ENCODE measurements at places on chromosomes 11 and 22.

DNA sequence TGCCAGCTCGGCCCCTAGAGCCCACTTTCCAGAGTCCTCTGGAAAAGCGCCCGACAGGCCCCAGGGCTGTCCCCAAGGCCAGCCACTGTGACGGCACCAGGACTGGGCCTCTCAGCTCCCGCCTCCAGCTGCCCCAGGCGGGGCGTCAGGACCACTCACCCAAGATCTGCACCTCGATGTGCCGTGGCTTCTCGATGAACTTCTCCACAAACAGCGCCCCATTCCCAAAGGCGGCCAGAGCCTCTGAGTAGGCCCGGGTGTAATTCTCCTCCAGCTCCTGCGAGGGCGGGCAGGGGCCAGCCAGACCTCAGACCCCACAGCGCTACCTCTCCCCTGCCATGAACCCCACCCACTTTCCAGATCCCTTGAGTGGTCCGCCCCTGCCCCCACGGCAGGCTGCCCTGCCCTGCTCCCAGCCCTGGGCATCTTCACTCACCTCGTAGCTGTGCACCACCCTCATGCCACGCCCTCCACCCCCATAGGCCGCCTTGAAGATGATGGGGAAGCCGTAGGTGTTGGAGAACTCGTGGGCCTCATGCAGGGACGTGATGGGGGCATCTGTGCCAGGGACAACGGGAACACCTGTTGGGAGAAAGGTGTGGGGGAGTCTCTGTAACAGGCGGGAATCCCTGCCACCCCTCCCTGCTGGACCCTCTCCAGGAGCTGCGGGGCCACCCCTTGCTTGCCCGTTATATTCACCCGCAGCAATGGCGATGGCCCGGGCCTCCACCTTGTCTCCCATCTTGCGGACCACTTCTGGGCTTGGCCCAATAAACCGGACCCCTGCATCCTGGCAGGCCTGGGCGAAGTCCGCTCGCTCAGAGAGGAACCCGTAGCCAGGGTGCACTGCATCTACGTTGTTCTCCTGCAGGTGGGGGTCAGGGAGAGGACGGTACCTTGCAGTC is 14.0 kb downstream of the LRFN4 start:
- DNase-seq: no peak

DNA sequence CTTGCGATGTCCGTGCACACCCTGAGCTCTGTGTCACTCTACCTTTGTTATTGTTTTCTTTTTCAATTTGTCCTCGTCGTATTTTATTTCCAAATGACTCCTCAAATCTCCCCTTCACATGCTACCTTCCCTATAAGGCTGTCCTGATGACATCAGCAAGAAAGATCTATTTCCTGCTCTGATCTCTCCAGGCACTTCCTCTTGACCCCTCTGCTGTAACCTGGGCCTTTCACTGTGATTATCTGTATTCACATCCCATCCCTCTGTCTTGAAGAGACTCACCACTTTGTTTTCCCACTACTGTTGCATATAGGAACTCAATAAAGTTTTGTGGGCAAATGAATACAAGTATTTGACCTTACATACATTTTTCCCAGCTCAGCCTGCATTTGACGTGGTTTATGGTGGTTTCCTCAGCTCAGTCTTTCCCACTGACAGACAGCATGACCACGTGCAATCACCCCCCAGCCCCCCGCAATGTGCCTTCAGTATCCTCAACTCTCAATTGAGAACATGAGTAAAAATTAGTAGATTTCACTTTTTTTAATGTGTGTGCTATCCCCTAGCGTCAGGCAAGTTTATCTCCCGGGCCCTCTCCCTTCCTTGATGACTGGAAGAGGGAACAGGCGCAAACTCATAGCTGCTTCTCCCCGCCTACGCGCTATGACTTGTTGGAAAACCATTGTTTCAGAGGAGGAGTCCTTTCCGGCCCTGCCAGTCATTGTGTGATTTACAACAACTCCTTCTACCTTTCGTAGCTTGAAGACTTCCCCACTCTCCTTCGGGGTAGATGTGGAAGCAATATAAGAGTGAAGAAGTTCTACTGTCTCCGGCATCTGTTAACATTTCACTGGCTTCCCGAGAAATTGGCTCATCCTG is 498.5 kb downstream of the NTM start:
- DNase-seq: no peak

DNA sequence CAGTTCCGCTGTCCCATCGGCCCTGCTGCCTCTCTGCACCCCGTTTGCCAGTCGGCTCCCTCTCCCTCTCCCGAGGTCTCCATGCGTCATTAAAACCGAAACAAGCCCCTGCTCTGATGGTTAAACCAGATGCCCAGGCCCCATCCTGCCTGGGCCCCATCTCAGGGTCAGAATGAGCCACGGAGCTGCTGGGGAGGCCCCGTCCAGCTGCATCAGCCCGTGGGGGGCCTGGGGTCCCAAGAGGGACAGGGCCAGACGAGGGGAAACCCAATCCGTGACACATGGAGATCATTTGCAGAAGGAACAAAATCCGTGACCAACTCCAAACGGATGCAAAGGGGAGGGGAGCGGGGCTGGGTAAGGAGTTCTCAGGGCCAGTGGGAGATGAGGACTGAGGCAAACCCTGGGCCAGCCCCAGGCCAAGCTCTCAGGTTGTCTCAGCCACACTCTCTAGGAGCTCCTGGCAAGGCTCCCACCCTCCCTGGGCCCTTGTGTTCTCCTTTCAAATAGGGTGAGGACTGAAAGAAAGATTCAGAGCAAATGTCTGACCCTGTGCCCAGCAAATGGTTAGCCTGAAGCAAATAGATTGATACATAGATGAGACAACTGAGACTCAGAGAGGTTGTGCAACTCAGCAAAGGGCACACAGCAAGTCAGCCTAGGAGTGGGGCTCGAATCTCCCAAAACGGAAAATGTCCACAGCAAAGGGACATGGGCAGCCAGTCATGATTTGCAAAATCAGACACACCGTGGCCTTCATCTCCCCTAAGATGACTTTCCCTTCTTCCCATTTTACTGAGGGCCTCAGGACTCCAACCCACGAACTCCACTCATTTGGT is 162.1 kb downstream of the MN1 start:
- no peak for DNase-seq

GRCh38 chr11:959608-960007 is 33.9 kb downstream of the AP2A2 start:
- no peak for DNase-seq

DNA sequence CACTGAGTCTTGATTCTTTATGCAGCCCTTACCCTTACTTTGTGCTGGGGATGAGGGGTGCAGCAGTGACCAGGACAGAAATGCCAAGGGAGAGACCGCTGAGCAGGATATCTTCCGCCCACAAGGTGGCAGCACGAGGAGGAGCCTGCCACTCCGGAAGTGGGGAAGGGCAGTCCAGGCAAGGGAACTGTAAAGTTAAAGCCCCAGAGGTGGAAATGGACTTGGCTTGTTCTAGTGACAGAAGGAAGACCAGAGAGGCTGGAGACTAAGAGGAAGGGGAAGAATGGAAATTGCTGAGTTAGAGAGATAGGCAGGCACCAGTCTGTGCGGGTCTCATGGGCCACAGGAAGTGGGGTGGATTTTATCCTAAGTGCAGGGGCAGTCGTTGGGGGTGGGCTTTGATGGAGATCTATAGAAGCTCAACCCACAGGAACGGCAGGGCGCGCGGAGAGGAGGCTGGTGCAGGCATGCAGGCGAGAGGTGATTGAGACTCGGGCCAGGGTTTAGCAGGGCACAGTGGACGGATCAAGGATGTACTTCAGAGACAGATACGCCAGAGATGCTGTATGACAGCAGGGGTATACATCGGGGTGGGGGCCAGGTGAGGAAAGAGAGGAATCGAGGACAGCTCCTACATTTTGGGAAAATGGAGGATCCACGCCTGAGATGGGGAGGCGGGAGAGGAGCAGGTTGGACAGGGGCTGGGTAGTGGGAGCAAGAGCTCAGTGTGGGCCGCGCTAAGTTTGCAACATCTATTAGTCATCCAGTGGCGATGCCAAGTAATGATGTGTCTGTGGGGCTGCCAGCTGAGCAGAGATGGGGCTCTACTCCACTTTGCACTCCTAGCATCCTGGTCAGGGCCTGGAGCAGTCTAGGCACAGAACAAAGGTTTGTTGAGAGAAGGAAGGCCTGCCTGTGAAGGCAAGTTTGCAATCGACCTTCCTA is 3.3 kb upstream of the GRK2 start:
- DNase-seq: no peak

DNA sequence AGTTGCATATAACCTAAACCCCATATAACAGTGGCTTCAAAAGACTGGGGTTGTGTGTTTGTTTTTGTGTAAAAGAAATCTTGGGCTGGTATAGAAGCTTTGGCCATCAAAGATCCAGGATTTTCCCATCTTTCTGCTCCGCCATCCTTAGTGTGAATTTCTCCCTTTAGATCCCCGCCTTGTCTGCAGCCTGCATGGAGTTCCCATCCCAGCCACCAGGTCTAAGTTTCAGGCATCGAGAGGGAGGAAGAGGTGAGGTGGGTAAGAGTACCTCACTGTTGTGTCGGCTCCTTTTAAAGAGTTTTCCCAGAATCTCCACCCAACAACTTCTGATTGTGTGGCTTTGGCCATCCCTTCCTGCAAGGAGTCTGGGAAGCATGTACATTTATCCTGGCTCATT is 195.5 kb upstream of the SORL1-AS1 start:
- DNase-seq: no peak

DNA sequence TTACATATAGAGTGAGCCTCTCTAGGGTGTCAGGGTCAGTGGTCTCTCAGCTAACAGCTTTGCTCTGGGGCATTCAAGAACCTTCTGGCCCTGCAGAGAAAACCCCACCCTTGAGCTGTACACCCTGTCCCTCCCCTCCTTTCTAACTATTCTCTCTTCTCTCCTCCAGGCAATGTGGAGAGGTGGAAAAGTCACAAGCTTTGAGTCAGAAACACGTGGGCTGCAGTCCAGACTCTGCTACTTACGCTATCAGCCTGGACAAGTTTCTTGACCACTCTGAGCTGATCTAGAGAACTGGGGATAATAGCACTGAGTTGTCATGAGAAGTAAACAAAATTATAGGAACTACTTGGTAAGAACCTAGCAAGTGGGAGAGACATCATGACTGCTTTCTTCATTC is 10.7 kb upstream of the FAM83F start:
- DNase-seq: no peak

DNA sequence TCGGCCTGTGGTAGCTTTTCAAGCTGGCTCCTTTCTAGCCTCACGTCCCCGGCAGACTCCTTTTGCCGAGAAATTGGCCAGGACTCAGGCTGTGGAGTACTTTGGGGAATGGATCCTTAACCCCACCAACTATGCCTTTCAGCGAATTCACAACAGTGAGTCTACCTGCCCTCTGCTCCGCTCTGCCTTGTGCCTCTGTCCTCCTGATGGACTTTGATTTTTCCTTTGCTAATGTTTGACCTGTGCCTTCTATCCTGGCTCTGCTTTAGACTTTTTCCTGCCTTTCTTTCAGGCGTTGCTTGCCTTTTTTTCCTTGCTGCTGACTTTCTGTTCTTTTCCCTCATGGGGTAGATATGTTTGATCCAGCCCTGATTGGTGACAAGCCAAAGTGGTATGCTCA is 12.5 kb downstream of the MADD start:
- DNase-seq: no peak

- DNase-seq: no peak
Measured at GRCh38 chr11:72605973-72606747, 68.1 kb downstream of the PDE2A start.

DNA sequence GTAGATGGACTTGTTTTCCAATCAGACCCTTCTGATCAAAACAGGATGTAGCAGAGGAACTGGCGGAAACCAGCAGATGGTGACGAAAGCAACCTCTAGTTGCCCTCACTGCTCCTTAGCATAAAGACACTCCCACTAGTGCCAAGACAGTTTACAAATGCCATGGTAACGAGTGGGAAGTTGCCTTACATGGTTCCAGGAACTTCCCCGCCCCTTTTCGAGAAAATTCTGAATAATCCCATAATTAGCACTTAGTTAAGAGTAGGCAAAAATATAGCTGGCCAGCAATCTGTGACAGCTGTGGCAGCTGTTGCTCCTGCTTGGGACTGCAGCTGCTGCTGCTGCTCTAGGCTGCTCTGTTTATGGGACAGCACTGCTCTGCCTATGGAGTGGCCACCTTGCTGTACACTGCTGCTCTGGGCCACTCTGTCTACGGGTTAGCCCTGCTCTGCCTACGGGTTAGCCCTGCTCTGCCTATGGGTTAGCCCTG is 33.4 kb upstream of the SORL1 start:
- no peak for DNase-seq

DNA sequence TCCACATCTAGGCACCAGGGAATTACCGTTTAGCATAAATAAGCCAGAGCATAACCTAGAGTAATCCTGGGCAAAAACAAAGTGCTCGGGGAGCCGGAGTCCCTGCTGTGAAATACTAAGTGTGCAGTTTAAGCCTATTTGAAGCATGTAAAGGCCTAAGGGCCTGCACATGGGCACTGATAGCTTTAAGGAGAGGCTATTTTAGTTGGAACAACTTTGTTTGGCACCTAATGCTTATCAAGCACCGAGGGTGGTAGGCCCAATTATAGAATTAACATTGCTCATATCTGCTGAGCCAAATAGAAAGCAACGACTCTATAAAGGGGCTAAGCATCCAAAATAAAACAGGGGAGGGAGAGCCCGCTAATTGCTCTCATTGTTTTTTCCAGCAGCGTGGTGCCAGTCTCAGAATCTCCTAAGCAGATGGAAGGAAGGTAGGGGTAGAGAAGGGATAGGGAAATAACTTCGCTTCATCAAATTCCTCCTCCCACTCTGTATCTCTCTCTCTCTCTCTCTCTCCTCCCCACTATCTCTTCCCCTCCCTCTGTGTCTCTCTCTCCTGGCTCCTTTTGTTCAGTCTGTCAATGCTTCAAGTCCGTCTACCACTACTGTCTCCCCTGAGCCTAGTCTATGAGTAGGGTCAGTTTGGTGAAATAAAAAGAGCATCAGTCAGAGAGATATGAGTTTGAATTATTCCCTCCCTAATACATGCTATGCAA is 292.8 kb downstream of the NXPE2 start:
- DNase-seq: no peak

DNA sequence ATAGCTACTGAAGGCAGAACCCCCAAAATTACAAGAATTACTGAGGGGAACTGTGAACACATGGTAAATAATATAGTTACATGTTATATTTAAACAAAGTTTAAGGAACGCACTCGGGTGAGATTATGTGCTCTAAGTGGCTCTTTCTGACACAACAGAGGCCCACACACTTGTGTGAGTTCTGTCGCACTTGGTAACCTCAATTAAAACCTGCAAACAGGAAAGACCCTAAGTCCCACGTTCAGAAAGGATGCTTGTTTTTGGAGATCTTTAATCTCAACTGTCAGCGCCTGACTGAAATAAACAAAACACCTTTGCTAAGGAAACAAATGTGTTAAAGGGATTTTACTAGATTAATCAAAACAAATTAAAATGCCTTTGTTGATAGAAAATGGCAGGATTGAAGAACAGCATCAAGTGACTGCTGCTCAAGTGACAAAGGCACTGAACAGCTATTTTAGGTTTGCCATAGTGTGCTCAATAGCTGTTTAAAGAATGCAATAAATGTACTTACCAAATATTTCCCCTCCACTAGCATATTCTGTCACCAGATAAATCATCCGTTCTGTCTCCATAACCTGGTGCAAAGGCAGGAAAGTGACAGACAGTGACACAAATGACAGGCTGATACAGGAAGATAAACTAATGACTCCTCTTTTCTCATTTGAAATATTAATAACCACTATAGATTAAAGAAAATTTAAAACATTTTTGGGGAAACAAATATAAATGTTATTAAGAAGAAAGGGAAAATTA is 116.3 kb upstream of the APOA1 start:
- DNase-seq: no peak

Measured in stimulated activated CD4-positive, alpha-beta T cell treated with anti-CD3 and anti-CD28 coated beads, Interleukin-12 subunit alpha, Interleukin-12 subunit beta, amount 100 ng/mL, for 48 hours (primary cell).